ENCODE measurements at places on chromosomes 3 and 15. TPM values are rescaled to one million over a fixed set of nuclear protein-coding genes. Genes with fewer than 3 reads are reported as not detected.

The CCDC9B gene
- total RNA-seq, result 38.0 TPM

The SPPL2A gene
- 97.6 TPM for total RNA-seq

The TCF12 gene
- total RNA-seq, result 232 TPM

The STARD5 gene
- 14.9 TPM for total RNA-seq

The SI gene
- not detected for total RNA-seq

The FSIP1 gene
- total RNA-seq, result 3.9 TPM

The PAQR5 gene
- total RNA-seq, result 9.8 TPM

The GOLGA8N gene
- 3.6 TPM for total RNA-seq

The USP19 gene
- total RNA-seq, result 49.1 TPM

The PIERCE2 gene
- 3.1 TPM for total RNA-seq

DNA sequence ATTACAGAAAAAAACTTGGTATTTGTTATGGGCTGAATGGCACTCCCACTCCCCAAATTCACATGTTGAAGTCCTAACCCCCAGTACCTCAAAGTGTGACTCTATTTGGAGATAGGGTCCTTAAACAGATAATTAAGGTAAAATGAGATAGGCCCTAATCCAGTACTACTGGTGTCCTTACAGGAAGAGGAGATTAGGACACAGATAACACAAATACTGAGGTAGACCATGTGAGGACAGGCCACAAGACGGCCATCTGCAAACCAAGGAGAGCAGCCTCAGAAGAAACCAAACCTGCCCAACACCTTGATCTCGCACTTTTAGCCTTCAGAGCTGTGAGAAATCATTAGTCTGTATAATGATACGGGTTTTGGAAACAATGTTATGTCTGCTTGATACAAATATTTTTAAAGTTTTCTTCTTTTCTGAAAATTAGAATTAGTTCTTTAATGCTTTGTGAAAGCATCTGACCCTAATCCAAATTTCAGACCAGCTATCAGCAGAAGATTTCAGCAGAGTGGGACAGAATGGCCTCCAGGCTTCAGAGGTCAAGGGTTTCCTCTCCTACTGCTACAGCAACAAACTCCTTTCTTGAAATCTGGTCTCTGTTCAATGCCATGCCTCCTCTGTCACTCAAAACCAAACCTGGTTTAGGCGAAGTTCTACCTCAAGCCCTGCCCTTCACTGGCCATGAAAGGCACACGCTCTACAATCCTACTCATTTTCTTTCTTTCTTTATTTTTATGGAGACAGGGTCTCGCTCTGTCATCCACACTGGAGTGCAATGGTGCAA, 22.0 kb upstream of the HDC start:
- no peak for DNase-seq

DNA sequence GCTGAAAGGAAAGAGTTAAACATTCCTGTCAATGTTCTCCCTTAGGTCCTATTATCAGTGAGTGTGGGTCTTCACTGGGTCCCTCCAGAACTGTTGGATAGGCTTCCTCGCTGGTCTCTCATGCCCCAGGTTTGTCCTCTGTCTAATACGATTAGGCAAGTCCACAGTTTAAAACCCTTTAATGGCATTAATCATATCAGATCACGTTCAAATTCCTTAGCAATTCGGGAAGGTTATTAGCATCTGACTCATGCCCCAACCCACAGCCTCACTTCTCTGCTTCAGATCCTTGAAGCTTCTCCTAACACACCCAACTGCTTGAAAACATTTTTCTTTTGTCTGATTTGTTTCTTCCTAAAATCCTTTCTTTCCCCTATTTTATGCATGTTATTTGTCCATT, 224.3 kb upstream of the ATP10A start:
- peak; percentile 77 for DNase-seq

GRCh38 chr3:70815817-70816216, 503.4 kb upstream of the MDFIC2 start:
- DNase-seq, result no peak

- DNase-seq, result peak; percentile 81
These were observed 61.3 kb upstream of the ACKR4 start for GRCh38 chr3:132535575-132536441.

- no peak for DNase-seq
These were observed 5.8 kb upstream of the WNT7A start for GRCh38 chr3:13885704-13886010.

DNA sequence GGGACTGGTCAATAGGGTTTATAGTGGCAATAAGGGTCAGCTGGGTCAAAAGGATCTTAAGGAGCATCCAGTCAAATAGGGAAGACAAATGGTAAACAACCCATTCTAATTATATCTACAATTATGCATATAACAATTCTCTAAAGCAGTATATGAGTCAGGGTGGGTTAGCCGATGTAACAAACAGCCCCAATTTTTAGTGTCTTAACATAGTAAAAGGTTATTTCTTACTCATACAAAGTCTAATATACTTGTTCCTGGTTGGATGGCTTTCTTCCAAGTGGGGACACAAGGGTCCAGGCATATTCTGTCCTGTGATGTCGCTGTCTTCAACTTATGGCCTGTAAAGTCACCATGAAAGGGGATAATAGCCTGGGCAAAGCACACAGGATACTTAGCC, 97.9 kb upstream of the GALNT15 start:
- DNase-seq, result no peak

DNA sequence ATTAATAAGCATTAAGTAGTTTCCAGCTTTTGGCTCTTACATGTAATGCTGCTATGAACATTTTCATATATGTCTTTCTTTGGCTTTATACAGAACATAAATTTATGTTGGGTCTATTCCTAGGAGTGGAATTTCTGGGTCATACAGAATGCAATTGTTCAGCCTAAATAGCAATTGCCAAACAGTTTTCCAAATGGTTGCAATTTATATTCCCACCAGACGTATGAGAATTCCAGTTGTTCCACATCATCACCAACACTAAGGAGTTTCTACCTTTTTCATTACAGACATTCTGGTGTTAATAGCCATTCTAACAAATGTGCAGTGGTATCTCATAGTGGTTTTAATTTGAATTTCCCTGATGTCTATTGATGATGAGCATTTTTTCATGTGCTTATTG, 160.1 kb upstream of the TMC3 start:
- DNase-seq, result no peak

DNA sequence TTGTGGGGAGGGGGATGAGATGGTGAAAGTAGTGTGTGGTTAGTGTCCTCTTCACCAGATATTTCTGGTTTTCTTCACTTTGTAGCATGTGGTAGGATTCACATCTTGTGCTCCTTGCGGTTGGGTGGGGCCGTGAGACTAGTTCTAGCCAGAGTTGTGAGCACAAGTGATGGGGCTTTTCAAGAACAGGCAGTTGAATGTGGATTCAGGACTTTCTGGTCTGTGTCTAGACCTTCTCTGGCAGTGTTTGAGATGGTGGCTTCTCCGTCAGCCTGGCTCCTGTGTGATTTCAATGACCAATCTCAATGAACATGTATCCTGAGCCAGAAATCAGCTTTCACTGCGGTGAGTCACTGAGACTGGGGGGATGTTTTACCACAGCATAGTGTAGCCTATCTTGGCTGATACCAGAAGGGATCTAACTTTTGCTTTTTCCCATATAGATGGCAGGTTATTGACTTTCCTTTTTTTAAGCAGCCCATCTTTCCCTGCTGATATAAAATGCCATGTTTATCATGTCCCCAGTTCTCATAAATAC, 82.6 kb downstream of the RPLP1 start:
- DNase-seq, result peak; percentile 88

GRCh38 chr3:192516820-192517219, 210.5 kb downstream of the FGF12 start:
- no peak for DNase-seq

DNA sequence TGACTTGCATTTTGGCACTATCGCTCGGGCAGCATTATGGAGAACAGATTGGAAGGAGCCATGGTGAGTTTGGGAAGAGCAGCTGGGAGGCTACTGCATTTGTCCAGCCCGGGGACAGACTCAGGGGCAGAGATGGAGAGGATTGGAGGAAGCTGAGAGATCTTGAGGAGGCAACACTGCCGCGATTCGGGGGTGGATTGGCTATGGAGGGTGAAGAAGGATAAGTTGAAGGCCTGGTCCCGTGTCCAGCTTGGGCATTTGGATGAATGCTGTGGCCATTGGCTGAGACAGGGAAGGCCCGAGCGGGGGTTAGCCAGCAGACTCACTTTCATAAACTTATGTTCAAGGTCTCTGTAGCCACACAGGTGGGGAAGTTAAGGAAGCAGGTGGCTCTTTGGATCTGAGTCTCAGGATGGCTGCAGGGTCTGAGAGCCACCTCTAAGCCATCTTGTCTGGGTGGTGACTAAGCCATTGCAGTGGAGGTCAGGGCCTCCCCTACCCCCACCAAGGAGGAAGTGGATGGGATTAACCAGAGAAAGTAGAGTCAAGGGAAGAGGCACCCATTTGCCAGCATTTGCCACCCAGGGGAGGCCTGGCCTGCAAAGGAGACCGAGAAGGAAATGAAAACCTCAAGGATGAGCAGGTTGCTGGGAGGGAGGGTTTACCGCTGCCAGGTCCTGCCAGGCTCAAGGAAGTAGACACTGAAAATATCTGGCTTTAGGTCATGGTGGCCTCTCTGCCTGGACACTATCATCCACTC, 144.0 kb upstream of the TLE3 start:
- no peak for DNase-seq

DNA sequence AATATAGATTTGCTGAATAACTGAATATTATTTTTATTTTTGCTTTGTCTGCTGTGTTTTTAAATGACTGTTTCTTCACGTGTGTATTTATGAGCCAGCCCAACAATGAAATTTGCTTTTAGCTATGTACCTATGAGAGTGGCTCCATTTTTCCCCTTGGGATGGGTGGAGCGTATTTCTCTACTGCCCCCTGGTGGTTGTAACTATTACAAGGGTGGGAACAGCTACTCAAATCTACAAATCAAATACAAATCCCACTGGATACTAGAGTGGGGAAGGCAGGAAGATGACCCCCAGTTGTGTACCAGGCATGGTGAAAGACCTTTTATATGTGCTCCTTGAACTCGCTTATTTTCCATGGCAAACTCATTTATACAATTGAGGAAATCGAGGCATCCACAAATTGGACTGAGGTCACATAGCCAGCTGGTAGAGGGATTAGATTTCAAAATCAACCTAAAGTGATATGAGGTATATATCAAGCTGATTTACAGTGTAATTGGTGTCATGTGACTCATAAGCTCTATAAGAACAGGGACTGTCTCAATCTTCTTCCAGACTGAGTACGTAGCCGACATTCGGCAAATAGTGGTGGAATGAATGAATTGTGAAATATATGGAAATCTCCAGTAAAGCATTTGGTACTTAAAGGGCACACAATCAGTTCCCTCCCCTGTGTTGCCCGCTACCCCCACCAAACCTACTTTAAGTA, 69.5 kb upstream of the VEPH1 start:
- DNase-seq, result peak; percentile 46

DNA sequence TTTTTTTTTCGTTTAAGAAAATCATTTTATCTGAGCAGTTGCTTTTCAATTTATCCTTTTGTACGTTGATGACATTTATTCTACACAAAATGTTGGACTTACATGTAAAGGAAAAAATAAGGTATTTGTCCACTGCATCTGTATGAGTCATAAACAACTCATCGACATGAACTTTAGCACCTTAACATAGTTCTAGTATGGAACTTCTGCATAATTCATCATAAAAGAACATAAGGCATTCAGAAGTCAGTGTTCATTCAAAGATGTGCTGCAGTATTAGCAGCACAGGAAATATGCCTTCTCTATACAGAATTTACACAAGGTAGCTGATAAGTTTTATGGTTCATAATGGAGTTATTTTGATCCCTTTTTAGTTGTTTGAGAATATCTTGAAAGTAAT, 801.6 kb downstream of the CADM2 start:
- peak; percentile 14 for DNase-seq

DNA sequence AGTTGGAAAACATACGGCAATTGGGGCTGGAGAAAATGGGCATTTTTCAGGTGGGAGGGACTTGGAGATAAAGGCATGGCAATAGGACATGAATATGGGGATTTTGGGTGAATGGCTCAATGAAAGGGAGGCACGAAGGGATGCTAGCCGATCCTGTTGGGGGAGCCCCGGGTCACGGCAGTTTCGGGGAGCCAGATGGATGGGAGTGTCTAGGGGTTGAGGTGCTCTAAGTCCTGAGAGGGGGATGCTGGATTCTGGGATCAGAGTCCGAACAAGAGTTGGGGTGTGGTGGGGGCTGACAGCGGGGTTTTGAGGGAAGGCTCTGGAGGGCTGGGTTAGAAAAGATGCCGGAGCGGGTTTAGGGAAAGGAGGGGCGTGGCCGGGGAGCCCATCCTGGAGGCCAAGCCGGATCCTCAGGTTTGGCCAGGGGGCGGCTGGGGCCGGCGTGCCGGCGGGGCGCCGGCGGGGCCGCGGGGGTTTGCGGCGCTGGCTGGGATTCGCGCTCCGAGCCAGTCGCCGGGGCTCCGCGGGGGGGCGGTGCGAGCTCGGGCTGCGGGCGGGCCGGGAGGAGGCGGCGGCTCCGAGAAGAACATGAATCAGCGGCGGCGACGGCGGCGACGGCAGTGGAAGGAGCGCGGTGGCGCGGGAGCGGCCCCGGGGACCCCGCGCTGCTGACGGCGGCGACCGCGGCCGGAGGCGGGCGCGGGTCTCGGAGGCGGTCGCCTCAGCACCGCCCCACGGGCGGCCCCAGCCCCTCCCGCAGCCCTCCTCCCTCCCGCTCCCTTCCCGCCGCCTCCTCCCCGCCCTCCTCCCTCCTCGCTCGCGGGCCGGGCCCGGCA, at the start of gene TYRO3:
TYRO3 (plus strand) TSS at position 813 of the 839 bp plus-strand sequence. CDS start 46 bp downstream, outside the sequence.
- peak; percentile 21 for DNase-seq

- DNase-seq, result no peak
These were observed at the start of gene MYRIP for GRCh38 chr3:39809181-39809994. Gene MYRIP, plus strand, starts transcription at chr3:39809609. Its CDS starts 91,208 bp downstream, at chr3:39900817.

GRCh38 chr3:195692781-195693427, 27.9 kb upstream of the MUC20 start:
- no peak for DNase-seq

- DNase-seq, result no peak
These were observed 716.9 kb downstream of the AGBL1 start for GRCh38 chr15:86796521-86796920.

- DNase-seq, result peak; percentile 20
These were observed 247.1 kb upstream of the CDIN1 start for GRCh38 chr15:36332301-36332700.

GRCh38 chr15:74541494-74542165, 610 bp downstream of the ARID3B start:
- peak; percentile 40 for DNase-seq

- DNase-seq, result no peak
These were observed 26.3 kb downstream of the MRPS11 start for GRCh38 chr15:88493844-88494243.

GRCh38 chr15:52796753-52797520, 6.8 kb upstream of the ONECUT1 start:
- DNase-seq, result no peak
